ENCODE measurements at places on chromosomes 16 and 17. TPM values are rescaled to one million over a fixed set of nuclear protein-coding genes. Genes with fewer than 3 reads are reported as not detected.

- DNase-seq: no peak
Observed at GRCh38 chr16:11379420-11379819, 34.2 kb downstream of the RMI2 start.

- no peak for DNase-seq
Observed at GRCh38 chr17:12985431-12986293, 32.2 kb downstream of the ELAC2 start.

DNA sequence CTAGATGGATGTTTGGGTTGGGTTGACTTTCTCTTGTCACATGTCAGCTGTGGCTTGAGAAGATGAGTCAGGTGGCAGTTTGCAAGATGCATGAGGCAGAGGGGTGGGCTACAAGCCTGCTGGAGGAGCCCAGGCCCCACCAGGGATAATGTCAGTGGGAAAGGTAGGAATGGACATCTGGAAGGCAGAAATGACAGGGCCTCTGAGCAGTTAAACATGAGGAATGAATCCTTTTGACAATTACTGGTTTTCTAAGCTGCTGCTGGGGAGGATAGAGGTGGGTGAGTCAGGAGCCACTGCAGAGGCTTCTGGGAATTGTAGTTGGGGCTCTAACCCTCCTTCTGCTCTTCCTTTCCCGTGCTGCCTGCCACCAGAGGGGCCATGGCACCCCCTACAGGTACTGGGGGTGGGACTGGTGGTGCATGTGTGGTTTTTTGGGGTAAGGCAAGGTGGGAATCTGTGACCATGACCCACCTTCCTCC lies 15.7 kb downstream of the SLC52A1 start:
- no peak for DNase-seq

The CACNG1 gene
- not detected for polyA plus RNA-seq

- no peak for DNase-seq
Observed at GRCh38 chr17:83046448-83047181, 32.8 kb upstream of the METRNL start.

GRCh38 chr17:62791767-62792446 lies 16.2 kb downstream of the MARCHF10 start:
- DNase-seq: no peak

GRCh38 chr16:57600048-57600835 lies 28.2 kb upstream of the ADGRG1 start:
- no peak for DNase-seq

DNA sequence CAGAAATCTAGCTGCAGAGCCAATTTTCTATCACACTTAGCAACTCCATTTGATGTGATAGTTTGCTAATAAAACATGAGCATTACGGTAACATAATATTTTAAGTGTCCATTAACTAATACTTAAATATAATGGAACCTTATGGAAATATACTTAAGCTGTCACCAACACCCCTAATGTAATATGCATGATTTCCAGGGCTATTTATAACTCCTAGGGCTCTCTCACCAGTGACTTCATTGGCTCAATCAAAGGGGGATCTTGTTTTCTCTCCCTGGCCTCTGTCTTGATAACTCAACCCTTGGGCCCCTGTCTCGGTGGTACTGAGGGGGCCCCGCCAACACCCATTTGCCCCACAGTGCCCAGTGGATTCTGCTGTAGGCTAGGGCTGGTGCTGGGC lies 170.4 kb downstream of the SALL1 start:
- no peak for DNase-seq

- DNase-seq: no peak
Observed at GRCh38 chr17:30848021-30848420, 16.3 kb downstream of the ATAD5 start.
